ENCODE measurements at places on chromosomes 13 and 19.

GRCh38 chr13:22455036-22455435, 725.7 kb upstream of the SGCG start:
- no peak for DNase-seq

DNA sequence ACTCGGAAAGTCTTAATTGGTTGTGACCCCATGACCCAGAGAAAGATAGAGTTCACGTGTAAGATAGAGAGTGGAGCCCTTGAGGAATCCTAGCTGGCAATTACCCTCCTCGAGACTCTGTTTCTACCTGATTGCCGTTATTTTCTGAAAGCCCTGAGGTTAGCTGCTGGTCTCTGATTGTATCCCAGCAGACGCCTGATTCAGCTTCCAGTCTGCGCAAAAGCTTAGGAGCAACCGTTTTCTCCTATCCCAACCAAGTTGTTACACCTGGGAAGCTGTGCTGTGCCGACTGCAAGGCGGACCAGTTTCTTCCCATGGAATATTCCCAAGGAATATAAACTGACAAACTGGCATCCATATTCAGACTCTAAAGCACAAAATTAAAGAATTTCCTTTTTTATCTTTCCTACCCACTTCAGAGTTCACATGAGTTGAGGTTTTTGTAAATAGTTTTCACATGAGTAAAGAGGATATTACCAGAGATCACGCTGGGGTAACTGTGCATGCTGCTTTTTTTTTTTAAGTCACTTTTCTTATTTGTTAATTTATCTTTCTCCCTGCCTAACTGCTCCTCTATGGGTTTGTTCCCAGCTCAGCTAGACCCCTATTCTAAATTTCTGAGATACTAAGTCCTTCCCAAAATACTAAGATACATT, 1.5 kb upstream of the TRPC4 start:
- no peak for DNase-seq

DNA sequence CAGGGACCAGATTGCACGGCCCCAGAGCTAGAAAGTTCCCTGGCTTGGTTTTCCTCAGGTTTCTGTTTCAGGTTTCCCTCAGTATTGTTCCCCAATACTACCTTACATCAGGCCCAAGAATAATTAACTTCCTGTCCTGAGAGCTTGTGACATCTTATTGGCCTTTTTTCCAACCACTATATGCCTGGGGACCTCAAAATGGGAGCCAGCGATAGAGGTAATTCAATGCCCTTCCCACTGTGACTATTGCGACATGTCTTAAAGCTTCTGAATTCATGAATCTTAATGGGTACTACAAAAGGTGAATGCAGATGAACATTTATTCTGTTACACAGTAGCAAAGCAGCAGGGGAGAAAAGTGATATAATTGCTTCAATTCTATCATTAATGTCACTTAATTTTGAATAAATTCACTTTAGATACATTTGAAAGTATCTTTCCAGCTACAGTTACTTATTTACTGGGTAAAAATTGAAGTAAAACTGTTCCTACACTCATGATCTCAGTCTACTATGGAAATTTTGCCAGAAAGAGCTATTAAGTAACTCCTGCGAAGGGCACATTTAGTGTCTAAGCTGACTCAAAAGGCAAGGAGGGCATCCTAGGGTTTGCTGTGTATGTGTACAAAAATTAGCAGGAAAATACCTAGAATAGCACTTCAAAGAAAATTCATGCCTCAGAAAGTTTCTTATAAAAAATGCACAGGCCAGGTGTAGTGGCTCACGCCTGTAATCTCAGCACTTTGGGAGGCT, 4.1 kb downstream of the CRYL1 start:
- DNase-seq, result no peak

GRCh38 chr19:6064336-6065073, 45.8 kb downstream of the RFX2 start:
- DNase-seq, result no peak

Measured in CMK (cell line).